ENCODE measurements at places on chromosomes 6 and 20.

DNA sequence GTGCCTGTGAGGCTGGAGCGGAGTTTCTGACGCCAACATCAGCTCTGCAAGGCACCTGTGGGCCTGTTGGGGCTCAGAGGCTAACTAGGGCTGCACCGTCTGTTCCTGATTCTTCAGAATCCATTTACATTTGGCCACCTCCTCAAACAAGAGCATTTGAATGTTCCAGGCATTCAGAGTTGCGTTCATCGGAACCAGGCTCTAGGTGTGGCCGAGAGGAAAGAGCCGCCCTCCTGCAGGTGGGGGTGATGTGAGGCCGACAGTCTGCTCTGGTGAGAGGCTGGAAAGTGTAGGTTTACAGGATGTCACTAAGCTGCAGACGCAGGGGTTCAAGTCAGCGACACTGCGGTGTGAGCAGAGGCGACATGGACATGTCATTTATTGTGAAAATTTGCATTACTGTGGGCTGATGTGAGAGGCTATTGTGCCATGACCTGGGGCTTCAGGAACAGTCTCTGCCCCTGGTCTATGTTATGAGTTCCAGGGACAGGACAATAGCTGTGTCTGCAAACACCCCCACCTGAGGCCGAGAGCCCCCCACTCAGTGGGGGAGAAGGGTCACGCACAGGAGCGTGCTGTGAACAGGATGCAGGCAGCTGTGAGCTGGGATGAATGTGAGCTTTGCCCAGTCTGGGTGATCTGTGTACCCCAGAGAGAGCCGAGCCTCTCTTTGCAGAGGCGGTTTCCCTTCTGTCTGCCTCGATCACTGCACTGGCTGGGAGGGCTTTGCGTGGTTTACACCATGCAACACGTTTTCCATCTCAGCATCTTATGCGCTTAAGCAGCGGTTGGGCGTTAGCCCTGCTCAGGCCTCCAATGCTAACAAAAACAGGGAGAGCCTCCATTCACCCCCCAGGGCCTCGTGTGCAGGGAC, 21.1 kb downstream of the SLCO4A1 start:
- DNase-seq = no peak

DNA sequence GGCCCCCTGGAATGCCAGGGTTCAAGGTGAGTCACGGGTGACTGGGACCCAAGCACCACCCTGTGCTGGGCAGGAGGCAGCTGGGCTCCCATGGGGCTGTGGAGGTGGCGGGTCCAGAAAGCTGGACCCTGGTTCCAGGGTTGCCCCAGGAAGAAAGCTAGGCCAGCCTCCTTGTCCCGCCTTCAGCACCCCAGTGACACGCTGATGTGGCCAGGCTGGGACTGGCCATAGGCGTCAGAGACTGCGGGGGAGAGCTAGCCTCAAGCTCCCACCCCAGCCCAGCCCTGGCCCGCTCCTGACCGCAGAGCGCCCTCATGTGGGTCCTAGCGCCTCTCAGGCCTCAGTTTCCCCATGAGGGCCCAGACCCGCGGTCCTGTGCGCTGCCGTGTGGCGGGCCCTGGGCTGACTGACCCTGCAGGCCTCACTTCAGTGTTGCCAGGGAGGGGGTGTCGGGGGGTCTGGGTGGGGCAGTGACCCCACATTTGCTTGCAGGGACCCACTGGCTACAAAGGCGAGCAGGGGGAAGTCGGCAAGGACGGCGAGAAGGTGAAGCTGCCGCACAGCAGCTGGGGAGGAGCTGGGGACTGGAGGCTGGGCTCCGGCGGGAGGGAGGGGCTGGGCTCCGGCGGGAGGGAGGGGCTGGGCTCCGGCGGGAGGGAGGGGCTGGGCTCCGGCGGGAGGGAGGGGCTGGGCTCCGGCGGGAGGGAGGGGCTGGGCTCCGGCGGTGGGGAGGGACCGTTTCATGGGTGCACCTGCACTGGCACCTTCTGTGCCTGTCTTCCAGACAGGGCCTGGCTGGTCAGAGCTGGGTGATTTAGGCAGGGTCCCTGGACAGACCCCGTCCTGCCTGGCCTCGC, 7.9 kb downstream of the COL9A3 start:
- no peak for DNase-seq

DNA sequence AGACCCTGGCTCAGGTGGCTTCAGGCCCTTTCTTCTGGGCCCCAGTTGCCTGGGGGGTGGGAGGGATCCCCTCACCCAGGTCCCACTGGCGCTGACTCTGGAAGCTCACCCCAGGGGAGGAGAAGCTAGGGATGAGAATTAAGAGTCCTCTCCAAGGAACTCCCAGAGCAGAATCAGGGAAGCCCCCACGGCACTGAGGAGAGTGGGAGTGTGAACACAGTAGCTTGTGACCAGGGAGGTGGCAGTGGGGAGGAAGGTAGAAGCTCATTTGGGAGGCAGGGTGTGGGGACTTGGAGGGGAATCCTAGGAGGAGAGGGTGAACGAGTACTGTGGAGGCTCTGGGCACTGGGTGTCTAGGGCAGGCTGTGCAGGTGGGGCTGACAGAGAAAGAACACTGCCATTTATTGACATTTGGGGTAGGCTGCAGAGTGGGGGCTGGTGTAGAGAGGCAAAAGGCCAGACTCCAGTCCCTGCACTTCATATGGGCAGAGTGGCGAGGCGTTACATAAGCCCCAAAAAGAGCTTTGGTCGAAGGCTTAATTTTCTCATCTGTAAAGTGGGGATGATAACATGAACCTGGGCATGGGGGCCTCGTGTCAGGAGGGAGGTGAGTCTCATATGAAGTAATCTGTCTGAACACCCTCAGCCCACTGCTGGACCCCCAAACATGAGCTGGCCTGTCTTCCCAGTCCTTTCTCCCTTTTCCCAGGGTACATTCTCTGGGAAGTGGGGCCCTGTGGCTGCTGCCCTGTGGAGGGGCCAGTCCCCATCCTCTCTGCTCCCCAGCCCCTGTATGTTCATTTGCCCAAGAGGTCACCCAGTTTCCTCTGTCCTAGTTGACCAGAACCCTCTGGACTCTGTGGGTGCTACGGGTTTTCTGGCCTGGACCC, 80.5 kb downstream of the VEGFA start:
- no peak for DNase-seq

DNA sequence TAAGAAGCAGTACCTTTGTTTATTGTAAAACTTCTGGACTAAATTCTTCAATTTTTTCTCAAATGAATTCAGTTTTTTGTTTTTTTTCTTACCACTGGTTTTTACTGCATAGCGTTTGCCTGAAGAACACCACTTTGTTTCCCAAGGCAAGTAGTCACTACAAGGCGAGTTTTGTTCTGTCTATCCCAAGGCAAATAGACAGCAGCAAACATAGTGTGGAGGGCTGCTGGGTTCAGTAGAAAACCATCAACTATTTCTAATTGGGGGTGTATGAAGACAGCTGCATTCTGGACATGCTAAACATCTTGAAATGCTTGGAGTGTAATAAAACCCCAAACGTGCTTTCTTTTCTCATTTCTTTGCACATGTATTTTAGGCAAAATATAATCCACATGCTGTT, 197.4 kb downstream of the ESR1 start:
- no peak for DNase-seq

DNA sequence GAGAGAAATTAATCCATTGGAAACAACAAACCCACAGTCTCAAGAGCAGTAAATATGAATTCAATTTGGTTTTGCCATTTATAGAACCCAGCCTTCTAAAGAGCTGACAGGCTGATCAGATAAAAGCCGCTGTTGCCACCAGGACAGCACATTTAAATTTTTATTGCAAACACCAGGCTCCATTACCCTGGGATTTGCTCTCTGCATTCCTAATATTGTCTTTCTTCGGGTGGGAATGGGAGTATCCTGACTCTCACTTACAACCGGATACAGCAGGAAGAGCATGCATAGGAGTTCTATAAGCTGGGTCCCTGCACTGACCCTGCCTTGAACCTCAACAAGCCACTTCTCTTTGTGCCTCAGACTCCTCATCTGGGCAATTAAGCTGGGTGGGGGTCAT, 142.9 kb downstream of the LRFN2 start:
- DNase-seq = no peak

- no peak for DNase-seq
These were observed 517.0 kb upstream of the NRSN1 start for GRCh38 chr6:23608931-23609435.

DNA sequence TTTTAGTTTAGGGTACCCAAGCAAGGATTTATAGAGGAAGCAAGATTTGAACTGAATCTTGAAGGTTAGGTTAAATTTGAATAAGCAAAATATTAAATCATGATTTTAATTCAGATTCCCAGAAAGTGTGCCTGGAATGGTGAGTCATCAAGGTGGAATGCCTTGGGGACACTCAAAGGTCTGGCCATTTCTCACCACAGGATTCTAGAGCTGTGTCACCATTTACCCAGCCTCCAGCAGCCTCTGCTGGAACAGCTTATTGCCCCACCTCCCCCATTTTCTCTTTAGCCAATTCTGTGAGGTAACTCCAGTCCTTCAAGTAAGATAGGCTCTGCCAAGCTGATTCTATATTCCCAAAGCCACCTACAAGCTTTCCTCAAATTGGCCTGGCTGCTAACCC, 181.4 kb downstream of the SIM1 start:
- no peak for DNase-seq

- no peak for DNase-seq
These were observed 124.1 kb upstream of the NEDD9 start for GRCh38 chr6:11356404-11357155.

DNA sequence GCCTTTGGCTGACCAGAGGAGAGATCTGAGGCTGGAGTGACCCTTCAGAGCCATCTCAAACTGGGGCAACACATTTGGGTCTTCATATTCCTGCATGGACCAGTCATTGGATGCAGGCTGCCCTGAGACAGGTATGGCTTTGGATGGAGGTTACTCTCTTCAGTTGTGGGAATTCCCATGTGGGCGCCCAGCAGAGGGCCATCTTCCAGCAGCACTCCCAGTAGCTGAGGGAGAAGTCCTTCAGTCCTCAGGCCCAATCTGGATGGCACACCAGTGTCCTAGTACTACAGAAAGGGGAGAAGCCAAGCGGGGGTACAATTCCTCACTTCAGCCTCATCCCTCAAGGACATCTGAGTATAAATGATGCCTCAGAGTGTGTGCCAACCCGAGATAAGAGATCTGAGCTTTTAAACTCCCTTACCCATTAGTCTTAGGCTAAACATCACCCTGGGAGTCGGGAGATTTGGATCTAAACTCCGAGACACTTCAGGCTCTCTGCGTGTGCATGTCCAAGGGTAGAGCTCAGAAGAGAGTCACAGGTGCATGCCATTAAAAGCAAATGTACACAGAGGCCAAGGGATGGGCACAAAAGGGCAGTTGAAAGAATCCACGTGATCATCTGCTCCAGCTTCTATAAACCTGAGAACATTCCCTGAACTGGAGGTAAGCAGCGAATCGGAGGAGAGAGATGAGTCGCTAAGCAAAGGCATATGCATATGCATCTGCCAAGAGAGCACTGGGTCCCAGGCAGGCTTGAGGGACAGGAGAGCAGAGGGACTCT, 204.6 kb downstream of the CD83 start:
- no peak for DNase-seq

GRCh38 chr20:54642864-54643667, 167.7 kb downstream of the DOK5 start:
- DNase-seq = no peak

DNA sequence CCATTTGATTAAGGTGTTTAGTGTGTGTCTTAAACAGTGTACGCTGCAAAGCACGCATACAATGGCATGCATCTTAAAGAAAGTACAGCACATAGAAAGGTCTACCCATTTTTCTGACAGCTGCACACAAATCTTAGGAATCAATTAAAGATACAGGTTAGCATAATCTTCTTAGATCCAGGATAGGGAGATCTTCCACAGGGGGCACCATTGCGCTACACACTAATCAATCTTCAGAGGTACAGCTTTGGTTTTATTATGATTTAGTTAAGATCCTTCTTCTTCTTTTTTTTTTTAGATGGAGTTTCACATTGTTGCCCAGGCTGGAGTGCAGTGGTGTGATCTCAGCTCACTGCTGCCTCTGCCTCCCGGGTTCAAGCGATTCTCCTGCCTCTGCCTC, 63.7 kb upstream of the BEND3 start:
- no peak for DNase-seq

DNA sequence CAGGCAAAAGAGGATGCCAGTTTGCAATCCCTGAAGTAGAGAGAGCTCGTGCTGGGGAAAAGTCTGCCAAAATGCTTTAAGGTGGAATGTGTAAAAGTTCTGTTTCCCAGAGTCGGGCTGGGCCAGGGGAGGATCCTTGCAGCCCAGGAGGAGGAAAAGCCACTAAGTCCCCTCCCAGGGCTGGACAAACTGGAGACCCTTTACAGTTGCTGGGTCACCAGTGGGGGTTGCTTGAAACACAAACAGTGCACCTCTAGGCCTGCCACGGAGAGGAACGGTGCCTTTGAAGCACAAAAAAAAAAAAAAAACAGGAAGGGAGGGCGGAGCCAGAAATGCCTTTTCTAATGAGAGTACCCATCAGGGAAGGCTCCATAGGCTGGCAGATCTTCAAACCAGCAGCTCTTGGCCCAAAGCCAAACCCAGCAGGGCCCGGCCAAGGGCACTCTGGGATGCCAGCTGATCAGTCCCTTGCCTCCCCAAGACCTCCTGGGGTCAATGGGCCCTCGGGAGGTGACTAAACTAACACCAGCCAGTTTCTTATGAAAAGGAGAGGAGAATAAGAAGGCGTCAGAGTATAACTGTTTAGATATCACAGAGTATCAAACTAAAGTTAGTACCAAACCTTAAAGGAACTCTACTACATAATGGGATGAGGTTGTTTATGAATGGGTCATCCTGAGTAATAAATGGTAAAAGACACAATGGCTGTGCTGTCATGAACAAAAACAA, 23.7 kb downstream of the HLA-A start:
- DNase-seq = peak; percentile 60

- DNase-seq = no peak
These were observed 9.5 kb upstream of the ADGRG6 start for GRCh38 chr6:142292166-142292924.

GRCh38 chr6:163745536-163746400, 331.2 kb downstream of the QKI start:
- no peak for DNase-seq

GRCh38 chr6:111600588-111601445, 4.9 kb downstream of the TRAF3IP2 start:
- no peak for DNase-seq

DNA sequence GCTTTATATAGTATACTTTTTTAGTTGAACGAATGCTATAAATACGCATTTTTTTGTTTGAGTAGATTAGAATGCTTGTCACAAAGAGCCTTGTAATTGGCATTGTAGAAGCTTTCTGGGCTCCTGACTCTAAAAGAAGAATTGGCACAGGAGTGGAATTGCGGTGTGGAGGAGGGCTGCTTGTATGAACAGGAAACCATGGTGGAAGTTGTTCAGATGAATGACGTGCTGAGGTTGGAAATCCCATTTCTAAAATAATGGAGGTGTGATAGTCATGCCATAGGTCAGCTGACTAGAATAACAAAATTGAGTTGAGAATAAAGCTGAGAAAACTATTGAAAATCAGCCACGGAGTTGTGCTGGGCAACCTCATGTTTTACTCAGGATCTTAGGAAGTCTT, 174.9 kb downstream of the QKI start:
- no peak for DNase-seq

DNA sequence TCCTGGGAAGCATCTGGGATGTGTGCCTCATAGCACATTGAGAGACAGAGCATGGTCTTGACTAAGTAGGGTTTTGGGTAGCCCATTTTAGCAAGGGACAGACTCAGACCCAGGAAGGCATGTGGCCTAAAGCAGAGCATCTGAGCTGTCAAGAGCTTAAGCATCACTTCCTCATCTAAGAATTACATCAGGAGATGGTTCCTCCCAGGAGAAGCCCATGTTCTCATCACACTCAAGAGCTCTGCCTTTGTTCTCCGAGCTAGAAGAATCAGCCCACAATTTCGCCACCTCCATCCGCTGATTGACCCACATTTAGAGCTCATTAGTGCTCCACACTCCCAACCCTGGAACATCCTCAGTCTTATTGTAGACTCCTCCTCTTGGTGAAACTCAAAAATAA, 68.3 kb downstream of the NPEPL1 start:
- peak; percentile 21 for DNase-seq

GRCh38 chr20:63858393-63859165, 2.7 kb upstream of the ABHD16B start:
- no peak for DNase-seq
